ENCODE measurements at places on chromosomes 2 and 18.

DNA sequence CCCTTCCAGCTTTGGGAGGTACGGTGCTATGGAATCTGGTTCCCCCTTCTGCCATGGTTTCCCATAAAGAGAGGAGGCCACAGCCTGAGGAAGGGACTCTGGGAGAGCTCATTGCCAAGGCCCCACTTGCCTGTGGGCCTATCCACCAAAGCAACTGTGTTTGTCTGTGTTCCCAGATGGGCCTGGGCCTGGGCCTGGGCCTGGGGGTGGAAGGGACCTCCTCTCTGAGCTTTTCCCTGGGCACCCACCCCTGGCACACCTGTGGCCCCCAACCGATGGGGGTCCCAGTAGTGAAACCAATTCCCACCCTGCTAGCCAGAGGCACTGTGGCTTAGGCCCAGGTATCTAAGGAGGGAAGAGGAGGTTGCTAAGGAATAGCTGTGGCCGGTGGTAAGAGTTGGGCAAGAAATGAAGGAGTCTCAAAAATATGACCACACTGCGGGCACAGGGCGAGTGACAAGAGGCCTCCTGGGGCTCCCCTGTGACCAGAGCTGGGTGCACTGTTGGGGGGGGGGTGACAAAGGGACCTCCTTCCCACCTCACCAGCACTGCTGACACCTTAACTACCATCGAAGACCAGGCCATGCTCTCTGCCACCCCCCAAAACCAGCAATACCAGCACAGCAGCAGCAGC is 4.9 kb upstream of the DUSP2 start:
- no peak for DNase-seq

DNA sequence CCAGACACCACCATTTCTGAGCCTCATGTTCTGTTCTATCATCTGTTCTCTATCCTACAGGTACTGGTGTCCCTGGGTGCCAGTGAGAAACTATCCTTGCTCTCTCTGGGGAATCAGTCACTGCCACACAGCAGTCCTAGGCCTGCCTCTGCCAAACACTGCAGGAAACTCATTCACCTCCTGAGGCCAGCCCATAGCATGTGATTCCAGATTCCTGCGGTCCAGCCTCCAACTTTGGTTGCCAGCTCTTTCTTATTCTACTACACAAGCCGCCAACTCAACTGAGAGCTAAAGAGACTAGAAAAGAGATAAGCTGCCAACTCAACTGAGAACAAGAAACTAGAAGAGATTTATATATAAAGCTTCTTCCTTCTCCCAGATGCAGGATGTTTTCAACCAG is 8.8 kb upstream of the TTLL4 start:
- no peak for DNase-seq

- DNase-seq = no peak
Measured at GRCh38 chr2:23106242-23106785, 278.7 kb upstream of the KLHL29 start.

- DNase-seq = no peak
Measured at GRCh38 chr18:27780061-27780745, 396.7 kb downstream of the CDH2 start.

GRCh38 chr18:80170395-80171053 is 61.5 kb downstream of the ADNP2 start:
- DNase-seq = peak; percentile 39

DNA sequence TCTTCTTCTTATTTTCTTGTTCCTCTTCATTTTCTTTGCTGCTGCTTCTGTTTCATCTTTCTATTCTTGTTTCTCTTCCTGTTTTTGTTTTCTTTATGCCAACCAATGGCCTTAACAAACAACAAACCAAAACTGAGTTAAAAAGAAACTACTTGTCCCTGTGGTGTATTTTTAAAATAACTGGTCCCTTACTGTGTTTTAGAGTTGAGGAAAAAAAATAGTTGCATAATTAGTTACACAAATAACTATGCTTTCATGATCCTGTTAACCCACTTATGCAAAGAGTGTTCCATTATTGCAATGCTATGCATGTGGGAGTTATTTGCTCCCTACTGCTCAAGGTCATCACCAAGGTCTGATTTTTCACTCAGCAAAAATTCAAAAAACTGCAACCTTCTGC is 39.5 kb upstream of the IMP4 start:
- no peak for DNase-seq

GRCh38 chr2:216689397-216689796 is 6.0 kb downstream of the IGFBP5 start:
- no peak for DNase-seq

- DNase-seq = no peak
Measured at GRCh38 chr2:43699761-43700160, 23.5 kb upstream of the C1GALT1C1L start.

DNA sequence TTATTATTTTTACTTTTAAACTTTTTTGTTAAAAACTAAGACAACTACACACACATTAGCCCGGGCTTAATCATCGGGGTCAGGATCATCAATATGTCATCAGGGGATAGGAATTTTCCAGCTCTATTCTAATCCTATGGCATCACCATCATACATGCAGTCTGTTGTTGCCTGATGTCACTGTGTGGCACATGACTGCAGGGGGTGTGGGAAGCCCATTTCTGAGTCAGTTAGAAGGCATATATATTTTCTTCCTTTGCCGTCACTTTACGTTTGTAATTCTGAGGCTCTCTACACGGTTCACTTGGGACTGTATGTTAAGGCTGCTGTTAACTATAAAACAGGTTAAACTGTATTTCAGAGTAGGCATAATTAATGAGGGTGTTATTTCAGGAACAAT is 144.4 kb upstream of the ITGA6 start:
- DNase-seq = peak; percentile 90

GRCh38 chr18:11733031-11733430 is 44.0 kb downstream of the GNAL start:
- peak; percentile 72 for DNase-seq

GRCh38 chr2:1741851-1742250 is 2.5 kb downstream of the PXDN start:
- no peak for DNase-seq

DNA sequence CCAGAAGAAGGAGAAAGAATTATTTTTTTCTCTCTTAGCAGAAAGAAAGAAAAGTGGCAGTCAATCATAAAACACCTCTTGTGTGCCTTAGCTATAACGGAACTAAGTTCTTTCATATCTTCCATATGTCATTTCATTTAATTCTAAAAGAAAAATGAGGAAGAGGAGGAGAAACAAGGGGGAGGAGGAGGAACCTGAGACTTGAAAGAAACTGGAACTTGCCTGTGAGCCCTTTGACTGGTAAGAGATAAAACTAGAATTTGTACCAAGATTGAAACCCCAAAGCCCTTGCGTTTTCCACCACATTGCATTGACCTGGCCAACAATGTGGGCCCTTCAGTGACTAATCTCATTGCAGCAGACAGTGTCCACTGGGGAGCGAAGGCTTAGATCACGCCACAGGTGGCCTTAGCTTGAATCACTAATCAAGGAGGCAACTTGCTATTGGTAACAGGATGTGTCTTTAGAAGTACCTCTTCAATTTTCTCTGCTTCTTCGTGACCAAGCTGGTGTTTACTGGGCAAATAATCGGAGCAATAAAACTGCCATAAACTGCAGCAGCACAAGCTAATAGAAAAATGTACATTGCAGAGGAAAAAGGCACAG is 307.9 kb downstream of the CLIP4 start:
- DNase-seq = no peak

DNA sequence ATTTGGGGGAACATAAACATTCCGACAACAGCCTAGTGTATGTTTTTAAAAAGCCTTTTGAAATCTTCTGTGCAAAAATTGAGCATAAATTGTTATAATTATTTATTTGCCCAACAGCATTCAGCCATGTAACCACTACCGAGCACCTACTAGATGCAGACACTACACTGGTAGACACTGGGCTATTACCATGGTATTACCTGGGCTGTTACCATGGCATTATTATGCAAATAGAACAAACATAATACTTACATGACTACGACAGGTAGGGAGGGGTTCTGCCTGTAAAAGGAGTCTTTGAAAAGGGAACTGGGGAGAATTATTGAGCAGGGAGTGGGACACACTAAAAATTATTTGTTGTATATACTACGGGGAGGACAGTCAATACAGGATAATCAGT is 116.4 kb downstream of the MREG start:
- DNase-seq = no peak

DNA sequence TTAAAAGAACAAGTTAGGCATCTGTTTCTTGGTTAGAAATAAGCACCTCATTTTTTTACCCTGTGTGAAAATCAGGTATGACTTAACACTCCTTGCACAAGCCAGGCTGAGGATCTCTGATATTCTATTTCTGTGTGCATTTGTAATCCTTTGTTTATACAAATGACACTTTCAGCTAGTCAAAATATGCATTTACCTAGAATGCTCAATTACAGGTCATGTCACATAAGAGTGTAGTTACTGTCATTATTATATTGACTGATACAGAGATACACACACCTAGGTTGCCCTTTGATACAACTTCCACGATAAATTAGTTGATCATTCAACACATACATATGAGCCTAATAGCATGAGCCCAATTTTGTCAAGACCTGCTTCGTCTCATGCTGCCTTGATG is 144.3 kb downstream of the CHST9 start:
- no peak for DNase-seq

- peak; percentile 10 for DNase-seq
Measured at GRCh38 chr2:168208652-168209051, 38.7 kb downstream of the STK39 start.

- DNase-seq = peak; percentile 92
Measured at GRCh38 chr18:24027156-24027827, 12.7 kb downstream of the TTC39C start.

- DNase-seq = no peak
Measured at GRCh38 chr2:120761911-120762310, 26.2 kb downstream of the GLI2 start.

DNA sequence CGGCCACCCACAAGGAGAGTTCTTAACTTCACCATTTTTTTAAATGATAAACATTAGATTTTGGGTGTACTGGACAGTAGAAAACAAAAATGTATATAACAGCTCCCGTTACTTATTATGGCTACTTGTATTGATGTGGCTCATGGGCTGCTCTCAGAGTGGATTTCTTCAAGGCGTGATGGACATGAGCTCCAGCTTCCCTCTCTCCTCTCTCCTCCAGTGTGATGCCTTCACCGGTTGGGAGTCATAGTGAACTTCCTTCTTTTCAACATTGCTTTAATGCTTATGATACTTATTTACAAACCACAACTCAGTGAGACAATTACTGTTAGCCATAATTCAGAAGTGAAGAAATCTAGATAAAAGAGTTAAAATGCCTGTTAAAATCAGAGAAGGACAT is 515.2 kb downstream of the RNF144A start:
- DNase-seq = no peak

- no peak for DNase-seq
Measured at GRCh38 chr2:177721087-177721486, 328.5 kb downstream of the AGPS start.

Data from trophoblast cell (in vitro differentiated cells and primary cell).